A549 treated with GW870086 at 1 μM for 4 hours (cell line): ENCODE measurements at places on chromosomes 5 and 9. TPM values are rescaled to one million over a fixed set of nuclear protein-coding genes. Genes with fewer than 3 reads are reported as not detected.

IL9 gene
- total RNA-seq = not detected in 5 replicates

TSC1 gene
- 13.7 to 18.1 TPM (median 15.4 TPM) in 5 replicates for total RNA-seq

LRRC19 gene
- total RNA-seq = not detected in 5 replicates

TXNDC8 gene
- total RNA-seq = not detected in 5 replicates

ORM2 gene
- total RNA-seq = not detected in 5 replicates

CORO2A gene
- total RNA-seq = 0.81 to 1.4 TPM (median 1.2 TPM) in 5 replicates

PCDHGB6 gene
- 0.07 to 0.16 TPM (median 0.12 TPM) in 5 replicates for total RNA-seq

IRX1 gene
- not detected in 5 replicates for total RNA-seq

FST gene
- 1.3 to 3.1 TPM (median 1.8 TPM) in 5 replicates for total RNA-seq

TAF7 gene
- 63.2 to 78.4 TPM (median 73.8 TPM) in 5 replicates for total RNA-seq

PCDHA5 gene
- 0.50 to 0.74 TPM (median 0.70 TPM) in 5 replicates for total RNA-seq

PCDHGB3 gene
- 0.16 to 0.31 TPM (median 0.22 TPM) in 5 replicates for total RNA-seq

CSF1R gene
- 0.15 to 0.37 TPM (median 0.28 TPM) in 5 replicates for total RNA-seq
